AG04450 (cell line): ENCODE measurements at places on chromosomes 2 and 18.

DNA sequence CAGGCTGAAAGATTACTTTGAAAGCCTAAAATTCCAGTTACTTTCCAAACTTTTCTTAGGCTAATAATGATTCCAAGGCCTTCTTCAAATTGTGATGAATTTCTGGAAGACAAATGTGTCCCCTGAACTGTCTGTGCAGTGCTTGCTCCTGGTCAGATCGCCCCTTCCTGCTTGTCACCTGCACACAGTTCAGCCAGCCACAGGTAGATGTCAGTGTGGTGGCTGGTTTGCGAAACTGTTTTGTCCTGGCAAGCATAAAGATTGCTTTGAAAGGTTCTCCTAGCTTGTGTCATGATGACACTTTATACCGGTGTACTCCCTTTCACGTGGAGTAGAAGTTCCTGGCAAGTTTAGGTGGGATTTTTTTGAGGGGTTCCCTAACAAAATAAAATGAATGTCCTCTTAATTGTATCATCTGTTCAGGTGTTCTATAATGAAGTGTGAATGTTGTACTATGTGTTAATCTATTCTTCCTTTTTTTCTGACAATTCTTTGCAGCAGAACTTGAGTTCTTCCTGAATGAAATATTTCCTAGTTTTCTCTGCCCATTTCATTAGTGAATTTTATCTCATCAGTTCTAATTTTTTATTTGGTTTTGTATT lies 298.8 kb downstream of the ZNF407 start:
- DNase-seq: no peak

DNA sequence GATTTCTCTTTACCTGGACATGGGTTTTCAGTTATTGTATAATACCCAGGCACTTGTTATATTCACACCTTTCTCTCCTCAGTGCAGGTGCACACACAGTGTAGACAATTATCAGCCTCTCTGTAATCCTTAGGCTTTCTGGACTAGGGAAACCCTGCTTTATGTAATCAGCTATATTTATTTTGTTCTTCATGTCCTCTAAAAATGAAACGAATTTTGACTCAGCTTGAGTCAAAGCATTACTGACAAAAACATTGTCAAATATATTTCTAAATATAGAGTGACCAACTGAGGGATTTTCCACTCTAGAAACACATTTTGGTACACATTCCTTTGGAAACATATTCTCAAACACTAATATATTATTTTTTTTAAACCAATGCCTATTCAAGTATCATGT lies 144.8 kb upstream of the GULP1 start:
- DNase-seq: no peak

DNA sequence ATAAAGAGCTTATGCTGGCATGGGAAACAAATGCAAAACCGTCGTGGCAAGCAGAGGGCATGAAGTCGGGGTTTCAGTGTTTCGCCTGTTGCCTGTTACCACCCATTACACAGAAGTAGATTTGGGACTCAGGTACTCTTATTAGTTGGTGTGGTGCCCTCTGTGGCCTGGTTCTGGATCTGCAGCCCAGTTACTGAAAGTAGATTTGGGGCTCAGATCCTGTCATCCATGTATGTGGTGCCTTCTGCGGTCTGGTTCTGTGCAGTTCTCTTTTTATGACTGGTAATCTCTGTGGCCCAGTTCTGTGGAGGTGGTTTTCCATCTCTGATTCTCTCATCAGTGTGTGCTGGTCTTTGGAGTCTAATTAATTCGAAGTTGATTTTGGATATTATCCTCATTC lies 45.2 kb downstream of the ADNP2 start:
- no peak for DNase-seq

GRCh38 chr2:43611987-43612894 lies 16.4 kb upstream of the THADA start:
- DNase-seq: no peak

- no peak for DNase-seq
Observed at GRCh38 chr2:217843324-217843723, 159.5 kb downstream of the TNS1 start.

DNA sequence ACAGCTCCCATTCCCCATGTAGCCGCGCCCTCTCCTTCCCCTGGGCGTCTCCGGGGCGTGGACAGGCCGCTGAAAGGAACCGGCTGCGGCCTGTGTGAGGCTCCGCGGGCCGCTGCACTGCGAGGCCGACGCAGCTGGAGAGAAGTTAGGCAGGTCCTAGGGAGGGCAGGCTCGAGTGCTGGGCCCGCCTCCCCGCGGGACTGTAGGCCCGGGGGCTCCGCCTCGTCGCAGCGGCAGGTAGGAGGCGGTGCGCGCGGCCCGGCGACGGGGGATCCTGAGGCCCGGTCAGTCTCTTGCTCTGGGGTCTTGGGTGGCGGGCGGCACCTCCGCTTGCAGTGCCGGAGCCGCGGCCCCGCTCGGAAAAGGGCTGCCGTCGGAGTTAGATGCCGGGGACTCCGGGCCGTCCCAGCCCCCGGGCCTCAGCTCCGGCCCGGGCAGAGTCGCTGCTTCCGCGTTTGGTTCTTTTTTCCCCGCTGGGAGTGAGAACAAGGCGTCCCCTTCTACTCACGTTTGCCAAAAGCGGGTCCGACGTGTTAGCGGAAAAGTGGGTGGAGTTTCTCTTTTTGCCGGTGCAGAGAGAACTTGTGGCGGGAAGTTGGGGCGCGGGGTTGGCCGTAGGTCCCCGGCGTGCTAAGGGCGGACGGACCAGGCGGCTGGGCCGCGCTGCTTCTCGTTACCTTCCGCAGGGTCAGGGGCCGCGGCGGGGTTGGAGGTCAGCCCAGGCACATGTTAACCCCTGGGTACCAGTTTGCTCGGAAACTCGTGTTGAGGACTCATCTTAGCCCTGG lies at the start of gene VRK2:
Gene VRK2 (plus strand): TSS at position 222 of the 788 bp plus-strand sequence. CDS start 2,026 bp downstream, outside the sequence.
- DNase-seq: peak; percentile 68

- DNase-seq: no peak
Observed at GRCh38 chr2:156325688-156326525, 6.6 kb downstream of the NR4A2 start.

DNA sequence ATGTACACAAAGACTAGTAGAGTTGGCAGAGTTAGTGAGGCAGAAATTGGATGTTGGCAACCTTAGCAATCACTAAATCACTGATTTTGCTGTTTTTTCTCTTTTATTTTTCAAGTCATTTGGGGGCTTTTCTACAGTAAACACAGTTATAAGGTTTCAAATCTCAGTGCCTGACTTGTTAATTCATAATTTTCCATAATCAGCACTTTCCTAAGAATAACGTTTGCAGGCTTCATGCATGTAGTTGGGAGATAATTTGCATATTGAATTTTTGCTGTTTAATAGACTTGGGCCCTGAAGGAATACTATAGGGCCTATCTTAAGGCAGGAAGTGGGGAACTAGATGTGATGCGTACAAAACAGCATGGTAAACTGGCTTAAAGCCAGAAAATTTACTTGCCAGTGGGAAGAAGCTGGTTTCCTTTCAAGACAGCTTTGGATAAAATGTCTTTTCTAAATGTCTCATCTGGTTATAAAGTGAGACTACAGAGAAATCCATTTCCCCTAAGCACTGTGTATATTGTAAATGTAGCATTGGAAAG lies 127.2 kb upstream of the SMIM21 start:
- DNase-seq: no peak

DNA sequence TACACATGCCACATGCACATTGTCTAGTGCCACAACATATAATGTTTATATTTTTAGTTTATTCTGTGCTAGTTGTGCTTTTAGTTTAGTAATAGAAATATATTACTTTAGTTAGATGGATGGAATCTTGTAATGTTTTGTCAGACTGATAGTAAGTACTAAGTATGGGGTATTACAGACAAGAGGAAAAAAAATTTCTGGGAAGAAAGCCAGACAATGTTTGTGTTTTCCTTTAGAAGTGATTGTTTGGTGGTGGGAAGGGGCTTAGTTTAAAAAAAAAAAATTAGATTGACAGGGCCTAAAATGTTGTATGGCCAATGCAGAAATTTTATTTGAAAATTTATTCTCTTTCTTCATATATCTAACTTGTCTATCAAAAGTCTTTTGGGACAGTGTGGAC lies 37.8 kb downstream of the ACVR2A start:
- DNase-seq: no peak

DNA sequence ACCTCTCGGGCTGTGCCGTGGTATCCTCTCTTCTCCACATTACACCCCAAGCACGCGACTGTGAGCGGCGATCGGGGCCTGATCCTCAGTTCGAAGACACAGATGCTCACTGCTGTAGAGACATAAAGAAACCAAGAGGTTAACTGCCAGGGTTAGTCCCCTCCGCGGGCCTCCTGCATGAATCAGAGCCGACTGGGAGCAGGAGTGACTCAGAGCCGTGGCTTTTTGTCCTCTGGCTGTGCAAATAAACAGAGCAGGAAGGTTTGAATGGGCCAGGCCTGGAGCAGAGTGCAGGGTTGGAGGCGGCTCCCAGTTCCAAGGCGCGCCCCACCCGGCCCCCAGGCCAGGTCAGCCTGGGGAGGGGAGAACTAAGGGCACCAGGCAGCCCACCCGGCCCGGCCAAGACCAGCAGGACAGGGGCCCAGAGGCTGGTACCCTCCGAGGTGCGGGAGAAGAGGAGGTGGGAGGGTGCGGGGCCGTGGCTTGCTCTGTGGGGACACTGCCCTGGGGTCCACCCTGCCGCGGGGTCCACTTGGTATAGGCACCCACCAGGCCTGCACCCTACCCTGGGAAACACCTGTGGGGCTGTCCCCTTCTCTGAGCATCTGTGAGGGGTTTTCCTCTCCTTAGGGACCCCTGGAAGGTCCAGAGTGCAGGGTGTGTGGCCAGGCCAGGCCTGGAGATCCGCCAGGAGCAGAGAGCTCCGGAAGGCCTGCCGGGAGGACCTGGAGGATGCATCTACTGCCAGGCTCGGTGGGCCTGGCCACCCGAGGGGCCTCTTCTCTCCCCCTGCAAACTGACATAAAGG lies 16.5 kb downstream of the TWIST2 start:
- peak; percentile 95 for DNase-seq
